ENCODE measurements at places on chromosomes 3 and 15.

DNA sequence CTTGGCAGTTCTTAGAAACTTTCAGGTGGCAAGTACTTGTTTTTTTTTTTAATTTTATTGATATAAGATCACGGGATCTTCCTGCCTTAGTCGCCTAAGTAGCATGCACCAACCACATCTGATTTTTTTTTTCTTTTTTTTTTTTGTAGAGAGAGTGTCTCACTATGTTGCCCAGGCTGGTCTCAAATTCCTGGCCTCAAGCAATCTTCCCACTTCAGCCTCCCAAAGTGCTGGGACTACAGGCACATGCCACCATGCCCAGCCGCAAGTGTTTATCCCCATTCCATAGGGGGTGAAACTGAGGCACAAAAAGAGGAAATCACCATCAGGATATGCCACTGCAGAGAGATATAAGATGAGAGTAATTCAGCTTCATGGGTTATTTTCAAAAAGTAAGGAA, 102.9 kb downstream of the IGF2BP2 start:
- no peak for DNase-seq

- DNase-seq, result peak; percentile 73
These were observed 1.3 kb downstream of the ZNF710 start for GRCh38 chr15:90002428-90002844.

GRCh38 chr15:81548365-81549130, 174.5 kb upstream of the TMC3 start:
- no peak for DNase-seq

- DNase-seq, result no peak
These were observed 592.1 kb downstream of the SI start for GRCh38 chr3:164486150-164486549.

- no peak for DNase-seq
These were observed 91.3 kb upstream of the PRR23E start for GRCh38 chr3:127101411-127102187.

DNA sequence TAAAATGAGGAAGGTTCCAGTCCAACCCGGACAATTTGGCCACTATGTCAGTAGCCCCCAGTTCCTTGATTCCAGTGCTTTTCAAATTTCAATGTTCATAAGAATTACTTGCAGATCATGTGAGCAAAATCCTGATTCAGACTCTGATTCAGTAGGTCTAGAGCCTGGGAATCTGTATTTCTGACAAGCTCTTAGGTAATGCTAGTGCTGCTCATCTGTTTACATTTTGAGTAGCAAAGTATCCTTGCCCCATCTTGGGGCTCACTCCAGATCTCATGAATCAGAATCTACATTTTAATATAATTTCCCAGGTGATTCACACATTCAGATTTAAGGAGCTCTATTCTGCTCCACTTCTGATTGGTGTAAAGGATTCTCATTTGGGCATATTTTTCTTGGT, 142.0 kb downstream of the NAALADL2 start:
- no peak for DNase-seq

DNA sequence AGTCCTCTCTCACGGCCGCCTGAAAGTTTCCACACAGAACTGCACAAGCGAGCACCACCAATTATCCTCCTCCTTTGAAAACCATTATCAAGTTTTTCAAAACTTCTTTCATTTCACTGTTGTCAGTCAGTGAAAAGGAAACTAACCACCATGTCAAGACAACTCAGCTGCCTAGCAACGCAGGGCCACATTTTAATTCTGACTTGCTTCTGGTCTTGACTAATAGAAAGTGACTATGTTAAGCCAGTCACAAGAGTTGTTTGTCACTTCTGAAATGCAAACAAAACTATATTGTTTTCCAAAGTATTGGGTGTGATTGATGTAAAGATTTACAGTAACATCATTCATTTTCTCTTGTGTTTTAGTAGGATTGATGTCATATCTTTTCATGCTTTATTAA, 612.8 kb upstream of the AGTR1 start:
- DNase-seq, result no peak

DNA sequence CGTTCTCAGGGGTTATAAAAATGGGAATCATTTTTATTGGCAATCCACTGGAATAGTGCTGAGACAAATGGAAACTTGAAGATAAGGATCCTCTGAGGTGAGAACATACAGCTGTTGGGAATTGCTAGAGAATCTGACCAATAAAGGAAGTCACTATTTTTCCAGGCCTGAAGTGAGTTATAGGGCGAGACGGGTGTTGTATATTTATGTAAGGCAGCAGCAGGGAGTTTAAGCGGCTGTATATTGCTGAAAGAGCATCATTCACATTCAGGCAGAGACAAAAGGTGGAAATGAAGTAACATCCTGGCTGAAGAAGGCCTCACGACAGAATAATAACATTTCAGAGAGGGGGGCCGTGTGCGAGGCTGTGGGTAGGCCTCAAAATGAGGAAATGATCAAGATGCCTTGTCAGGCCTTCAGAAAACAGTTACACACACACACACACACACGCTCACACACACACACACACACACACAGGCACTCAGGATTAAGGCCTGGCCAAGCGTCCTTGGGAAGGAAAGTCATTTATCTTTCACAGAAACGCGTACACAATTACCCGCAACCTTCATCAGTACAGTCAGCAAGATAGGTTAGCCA, 964.9 kb upstream of the NR2F2 start:
- no peak for DNase-seq

DNA sequence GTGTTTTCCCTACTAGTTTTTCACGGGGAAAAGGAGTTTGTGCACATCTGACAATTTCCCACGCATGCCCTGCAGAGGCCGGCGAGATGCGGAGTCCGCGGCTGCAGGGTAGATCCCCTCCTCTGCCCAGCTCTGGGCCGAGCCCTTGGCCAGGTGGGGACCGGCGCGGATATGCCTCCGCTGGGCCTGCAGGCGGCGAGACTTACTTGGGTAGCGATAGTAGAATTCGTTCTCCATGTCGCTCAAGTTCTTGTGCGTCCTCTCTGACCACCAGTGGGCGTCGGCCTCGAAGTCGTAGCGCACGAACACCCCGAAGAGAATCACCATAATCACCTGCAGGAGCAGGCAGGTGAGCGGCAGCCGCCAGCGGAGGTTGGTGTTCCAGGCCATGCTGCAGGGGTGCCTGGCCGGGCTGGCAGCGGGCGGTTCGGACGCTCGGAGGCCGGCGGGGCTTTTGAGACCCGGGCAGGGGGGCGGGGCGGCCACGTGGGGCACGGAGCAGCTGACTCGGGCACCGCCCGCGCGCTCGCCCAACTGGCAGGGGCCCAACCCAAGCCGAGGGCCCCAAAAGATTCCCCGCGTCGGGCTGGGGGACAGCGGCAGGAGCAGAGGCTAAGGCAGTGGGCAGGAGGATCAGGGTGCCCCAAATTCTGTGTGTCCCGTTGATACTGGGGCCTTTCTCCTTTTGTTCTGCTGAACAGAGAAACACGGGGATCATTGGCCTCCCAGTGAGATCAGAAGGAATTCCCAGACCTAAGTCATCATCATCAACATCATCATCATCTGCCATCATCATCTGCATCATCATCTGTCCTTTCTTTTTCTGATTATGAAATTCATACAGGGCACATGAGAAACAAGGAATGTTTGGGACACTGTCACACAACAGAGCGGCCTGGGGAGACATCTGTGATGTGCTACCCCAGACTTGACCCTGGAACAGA, at the start of gene RHCG:
RHCG (minus strand) TSS at position 429 of the 944 bp plus-strand sequence; CDS start at position 390, 39 bp downstream.
- peak; percentile 20 for DNase-seq

GRCh38 chr15:72375501-72375845, 341 bp downstream of the HEXA start:
- DNase-seq, result no peak

DNA sequence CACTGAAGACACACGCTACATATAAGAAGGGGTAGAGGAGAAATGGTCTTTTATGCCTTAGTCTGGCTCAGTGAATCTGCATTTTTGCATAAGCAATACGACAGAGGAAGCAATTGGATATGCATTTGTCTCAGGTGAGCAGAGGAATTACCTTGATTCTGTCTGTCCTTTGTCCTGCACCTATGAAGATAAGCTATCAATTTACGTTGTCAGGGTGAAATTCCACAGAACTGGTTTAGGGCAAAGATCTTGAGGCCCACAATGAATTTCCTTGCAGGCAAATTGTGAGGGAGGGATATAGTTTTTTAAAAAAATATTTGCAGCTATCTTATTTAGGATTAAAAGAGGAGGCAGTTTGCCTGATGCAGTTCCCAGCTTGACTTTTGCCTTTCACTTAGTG, 31.6 kb upstream of the MASP1 start:
- DNase-seq, result no peak

- no peak for DNase-seq
These were observed 25.7 kb downstream of the TYRO3 start for GRCh38 chr15:41584636-41585126.

GRCh38 chr15:81299156-81299555, 24.8 kb downstream of the STARD5 start:
- no peak for DNase-seq

GRCh38 chr3:194386066-194386465, 13.0 kb downstream of the GP5 start:
- no peak for DNase-seq

- DNase-seq, result no peak
These were observed 53.7 kb downstream of the NR1I2 start for GRCh38 chr3:119835556-119835955.

DNA sequence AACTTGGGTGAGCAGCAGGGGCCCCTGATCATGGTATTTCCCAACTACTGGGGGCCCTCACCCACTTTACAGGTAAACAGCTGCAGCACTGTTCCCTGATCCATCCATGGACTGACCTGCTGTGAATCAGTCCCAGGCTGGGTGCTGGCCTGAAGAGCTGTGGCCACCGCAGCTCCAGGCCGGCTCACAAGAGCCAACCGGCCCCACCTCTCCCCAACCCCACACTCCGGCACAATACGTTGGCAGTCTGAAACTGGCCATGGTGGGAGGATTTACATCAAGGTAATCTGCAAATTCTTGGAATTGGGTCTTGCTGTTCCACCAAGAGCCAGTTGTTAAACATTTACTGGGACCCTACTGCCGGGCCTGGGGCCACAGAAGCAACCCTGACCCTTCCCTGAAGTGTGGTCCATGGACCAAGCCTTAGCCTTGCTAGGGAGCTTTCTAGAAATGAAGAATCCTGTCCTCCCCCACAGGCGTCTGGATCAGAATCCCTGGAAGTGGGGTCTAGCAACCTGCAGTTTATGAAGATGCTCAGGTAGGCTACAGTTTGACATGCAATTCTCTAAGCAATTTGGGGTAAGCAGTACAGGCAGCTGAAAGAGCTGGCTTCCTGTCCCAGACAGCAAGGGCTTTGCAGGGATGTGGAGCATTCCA, 3.7 kb downstream of the SLC6A20 start:
- DNase-seq, result no peak

GRCh38 chr15:53709821-53710220, 49.6 kb downstream of the WDR72 start:
- no peak for DNase-seq

DNA sequence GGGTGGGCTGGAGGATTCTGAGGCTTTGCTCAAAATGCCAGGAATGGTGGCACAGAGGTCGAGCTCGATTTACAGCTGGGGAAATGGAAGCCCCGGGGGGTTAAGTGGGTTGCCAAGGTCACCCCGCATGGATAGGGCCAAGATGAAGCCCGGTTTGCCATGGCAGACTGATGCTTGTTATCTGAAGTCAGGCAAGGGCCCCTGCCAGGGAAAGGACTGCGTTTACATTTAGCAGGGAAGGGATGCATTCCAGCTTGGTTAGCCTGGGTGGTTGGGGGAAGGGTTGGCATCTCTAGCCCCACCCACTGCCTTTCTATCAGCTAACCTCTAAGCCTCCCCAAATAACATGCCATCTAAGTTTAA, 79.0 kb downstream of the RPLP1 start:
- DNase-seq, result no peak

GRCh38 chr15:57251308-57251707, 125.0 kb upstream of the CGNL1 start:
- no peak for DNase-seq
